Activated CD4-positive, alpha-beta T cell treated with anti-CD3 and anti-CD28 coated beads for 4 hours (primary cell): ENCODE measurements at places on chromosomes 3 and 15.

- DNase-seq, result no peak
These were observed 10.3 kb upstream of the MCF2L2 start for GRCh38 chr3:183438735-183439134.

GRCh38 chr3:171459942-171460724 lies at the start of gene TNIK:
TNIK (minus strand) TSS chr3:171460405; CDS start chr3:171460063, 342 bp downstream.
- peak; percentile 97 for DNase-seq

DNA sequence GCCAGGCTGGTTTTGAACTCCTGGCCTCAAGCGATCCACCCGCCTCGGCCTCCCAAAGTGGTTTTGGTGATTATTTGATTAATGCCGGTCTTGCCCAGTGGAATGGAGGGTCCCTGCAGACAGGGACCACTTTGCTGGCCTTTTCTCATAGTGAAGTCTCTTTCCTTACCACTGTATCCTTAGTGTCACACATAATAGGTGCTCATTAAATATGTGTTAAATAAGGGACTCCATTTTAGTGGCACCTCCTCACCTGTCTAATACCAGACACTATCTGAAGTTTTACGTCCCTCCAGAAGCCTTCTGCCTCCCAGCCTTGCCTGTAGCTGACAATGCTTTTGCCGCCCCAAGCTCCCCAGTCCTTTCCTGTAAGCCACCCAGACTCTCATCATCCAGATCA lies 91.3 kb downstream of the AAGAB start:
- DNase-seq, result no peak

DNA sequence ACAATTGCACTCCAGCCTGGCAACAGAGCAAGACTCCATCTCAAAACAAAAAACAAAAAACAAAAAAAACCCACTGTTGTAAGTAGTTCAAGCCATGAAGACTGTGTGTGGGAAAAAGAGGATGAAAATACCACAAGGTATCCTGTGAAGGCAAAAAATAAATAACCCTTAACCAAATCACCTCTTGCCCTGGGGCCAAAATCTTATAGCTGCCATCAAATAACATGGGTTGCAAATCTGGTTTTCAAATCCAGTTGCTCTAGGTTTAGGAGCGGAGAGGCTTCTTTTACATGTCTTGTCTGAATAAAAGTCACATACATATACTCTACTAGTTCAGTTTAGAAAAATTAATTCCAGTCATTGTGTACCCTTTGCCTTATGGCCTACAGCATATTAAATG lies 87.0 kb upstream of the STT3B start:
- no peak for DNase-seq

GRCh38 chr15:42650208-42651066 lies 75.0 kb downstream of the STARD9 start:
- DNase-seq, result peak; percentile 38
